Non-pigmented ciliary epithelial cell (primary cell): ENCODE measurements at places on chromosomes 6 and 20.

DNA sequence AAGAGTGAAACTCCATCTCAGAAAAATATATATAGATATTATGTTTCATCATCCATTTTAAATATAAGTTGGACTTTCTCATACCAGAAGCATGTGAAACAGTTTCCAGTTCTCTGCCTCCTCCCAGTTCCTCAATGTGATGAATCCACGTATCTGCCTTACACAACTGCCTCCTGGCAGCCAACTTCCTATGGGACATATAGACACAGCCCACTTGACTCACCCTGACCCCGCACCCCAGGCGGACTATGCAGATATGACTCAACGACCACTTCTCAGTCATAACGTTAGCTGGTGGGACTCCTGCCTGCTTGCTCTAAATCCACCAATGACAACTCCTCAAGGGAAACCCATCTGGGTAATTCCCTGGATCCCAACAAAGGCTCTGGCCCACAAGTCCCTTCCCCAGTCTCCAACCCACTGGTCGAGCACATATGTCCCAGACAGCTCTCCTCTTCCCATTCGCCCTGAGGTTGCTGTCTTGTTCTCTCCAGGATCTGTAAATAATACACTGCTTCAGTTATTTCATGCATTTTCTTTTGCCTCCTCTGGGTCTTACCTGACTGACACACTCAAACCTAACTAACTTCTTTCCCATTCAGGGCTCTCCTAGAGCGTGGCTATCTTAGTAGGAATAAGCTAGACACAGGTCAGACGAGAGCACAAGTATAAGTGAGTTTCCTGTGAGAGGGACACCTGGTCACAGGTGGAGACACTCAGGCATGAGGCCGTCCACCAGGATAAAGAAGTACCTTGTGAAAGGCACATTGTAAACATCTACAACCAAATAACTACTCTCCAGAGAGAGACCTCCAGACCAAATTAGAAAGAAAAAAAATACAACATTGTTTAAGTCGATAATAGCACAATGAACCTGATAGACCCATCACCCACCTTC lies 548.5 kb downstream of the CD83 start:
- peak; percentile 93 for DNase-seq

GRCh38 chr20:675453-676314 lies at the start of gene SCRT2:
TSS of gene SCRT2 (minus strand) at chr20:675802. CDS start at chr20:675601, 201 bp downstream.
- DNase-seq, result no peak

DNA sequence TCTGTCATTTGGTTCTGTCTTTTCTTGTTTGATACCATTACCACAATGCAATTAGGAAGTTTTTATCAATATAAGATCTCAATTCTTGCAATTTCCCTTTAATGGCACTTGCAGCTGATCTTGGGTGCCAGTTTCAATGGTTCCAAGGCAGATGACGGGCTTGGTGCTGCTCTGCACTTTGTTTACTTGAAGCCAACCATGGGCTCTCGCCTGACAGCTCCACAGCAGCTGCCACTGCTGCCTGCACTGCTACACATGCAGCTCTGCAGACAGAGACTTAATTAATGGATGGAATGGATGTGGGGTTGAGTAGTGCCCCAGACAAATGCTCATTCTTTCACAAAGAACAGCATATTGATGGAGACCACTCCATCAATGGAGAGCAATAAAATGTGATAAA lies 1024.3 kb upstream of the EPHA7 start:
- no peak for DNase-seq

GRCh38 chr6:45967363-45967762 lies 48.3 kb downstream of the CLIC5 start:
- no peak for DNase-seq

- no peak for DNase-seq
Observed at GRCh38 chr6:135170238-135170637, 10.9 kb upstream of the MYB start.

- peak; percentile 6 for DNase-seq
Observed at GRCh38 chr6:130843575-130844320, 16.5 kb downstream of the SMLR1 start.

- DNase-seq, result no peak
Observed at GRCh38 chr20:51462566-51463276, 79.8 kb downstream of the NFATC2 start.

DNA sequence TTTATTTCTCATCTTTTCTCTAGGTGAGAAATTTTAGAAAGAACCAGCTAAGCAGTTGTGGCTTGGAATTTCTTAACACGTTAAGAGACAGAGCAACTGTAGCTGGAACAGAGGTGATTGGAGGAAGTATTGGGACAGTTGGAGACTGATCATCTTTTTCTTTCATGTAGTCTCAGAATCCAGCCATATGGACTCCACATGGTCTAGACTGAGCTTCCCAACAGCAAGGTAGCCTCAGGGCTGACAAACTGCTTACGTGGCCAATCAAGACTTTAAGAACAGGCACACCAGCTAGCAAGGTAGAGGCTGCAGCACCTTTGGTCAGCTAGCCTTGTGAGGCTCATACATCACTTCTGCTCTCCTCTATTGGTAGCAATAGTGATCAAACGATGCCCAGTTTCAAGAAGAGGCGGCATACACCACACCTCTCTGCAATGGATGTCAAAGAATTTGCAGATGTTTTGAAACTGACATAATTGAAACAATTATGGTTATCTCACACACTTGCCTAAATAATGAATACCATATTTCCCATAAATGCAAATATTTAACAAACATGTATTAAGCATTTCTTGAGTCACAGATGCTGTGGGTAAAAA lies 590.5 kb upstream of the SLC35B3 start:
- no peak for DNase-seq

DNA sequence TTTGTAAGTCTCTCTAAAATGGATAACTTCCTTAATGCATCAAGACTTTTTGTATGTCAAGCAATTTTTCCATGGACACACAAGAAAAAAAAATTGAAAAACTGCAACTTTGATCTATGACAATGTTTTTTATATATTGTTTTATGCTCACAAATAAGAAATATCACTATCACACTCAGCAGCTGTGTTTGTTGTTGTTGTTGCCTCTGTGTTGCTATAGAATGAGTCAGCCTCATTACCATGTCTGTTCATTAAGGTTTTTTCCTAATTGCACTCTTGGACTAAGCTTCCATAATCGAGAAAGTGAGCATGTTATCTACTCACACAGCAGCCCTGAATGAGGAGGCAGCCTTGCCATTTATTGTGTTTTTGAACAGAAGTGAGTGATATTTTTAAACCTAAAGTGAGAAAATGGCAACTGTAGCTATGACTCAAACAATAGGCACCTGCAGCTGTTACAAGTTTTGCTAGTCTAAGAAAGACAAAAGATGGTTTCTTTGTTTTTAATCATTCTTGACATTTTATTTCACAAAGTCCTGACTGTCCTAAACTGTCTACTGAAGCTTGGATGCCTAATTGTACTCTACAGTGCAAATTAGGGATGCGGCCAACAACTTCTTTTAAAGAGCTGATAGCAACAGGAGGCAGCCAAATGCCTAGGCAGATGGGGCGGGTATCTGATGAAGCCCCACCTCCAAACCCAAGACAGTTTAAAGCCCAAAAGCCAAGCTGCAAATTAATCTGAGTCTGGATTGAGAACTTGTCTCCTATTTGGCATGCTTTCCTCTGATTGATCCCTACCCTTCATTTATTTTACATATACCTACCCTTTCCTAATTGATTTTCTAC lies 77.9 kb upstream of the DOK5 start:
- DNase-seq, result no peak

DNA sequence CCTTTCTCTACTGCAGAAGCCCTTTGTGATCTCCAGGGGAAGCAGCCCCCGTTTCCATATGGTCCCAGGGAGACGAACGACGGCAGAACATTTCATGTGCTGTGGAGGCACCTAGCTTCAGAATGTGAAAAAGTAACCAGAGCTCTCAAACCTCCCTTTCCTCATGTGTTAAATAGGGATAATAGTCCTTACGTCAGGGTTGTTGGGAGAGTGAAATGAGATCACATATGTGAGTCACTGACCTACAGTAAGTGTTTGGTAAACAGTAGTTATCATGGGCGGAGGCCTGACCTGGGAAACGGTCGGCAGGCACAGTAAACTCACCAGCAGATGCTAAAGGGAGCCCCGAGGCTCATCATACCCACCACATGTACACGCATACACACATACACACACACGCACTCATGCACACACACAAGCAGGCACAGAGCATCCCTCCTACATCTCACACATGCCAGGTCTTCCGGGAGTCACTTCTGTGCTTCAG lies 89.7 kb downstream of the LY86 start:
- no peak for DNase-seq

DNA sequence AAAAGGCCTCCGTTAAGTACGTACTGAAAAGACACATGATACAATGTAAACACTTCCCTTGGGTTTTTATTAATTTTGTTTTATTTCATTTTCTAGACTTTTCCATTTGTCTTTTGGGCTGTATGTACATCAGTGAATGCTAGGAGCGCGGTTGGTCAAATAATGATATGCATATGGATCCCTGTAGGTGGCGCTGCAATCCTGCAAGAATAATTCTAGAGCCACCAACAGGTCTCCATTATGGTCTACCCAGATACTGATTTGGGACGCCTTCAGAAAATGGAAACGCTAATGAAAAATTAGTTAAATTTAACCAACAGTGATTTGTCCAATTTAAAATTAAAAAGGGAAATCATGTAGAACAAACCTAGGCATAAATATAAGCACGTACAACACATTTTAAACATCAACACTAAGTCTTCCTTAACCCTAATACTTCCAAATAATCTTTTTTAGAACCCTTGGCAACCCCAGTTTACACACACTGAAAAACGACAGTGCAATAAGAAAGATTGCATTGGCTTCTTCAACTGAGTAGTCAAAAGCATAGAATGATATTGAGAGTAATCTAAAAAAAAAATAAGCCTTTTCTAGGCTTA lies 433.5 kb downstream of the RFPL4B start:
- peak; percentile 58 for DNase-seq

GRCh38 chr20:40773376-40773775 lies 84.3 kb upstream of the MAFB start:
- no peak for DNase-seq

DNA sequence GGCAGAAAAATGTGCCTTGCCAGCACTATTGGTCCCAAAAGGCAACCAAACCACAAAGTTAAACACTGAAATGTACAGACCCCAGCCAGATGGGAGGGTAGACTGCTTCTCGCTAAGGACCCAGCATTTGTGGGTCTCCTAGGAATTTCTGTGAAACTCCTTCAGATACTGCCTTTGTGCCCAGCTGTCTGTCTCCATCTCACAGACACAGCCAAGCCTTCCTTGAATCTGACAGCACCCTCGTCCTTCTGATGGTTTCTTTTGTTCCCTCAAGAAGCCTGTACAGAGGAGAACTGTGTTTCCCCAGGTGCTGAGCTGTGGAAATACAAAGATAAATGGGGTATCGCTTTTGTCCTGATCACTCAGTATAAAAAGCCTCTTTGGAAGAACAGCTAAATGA lies 254.0 kb upstream of the TAB2 start:
- no peak for DNase-seq

- DNase-seq, result no peak
Observed at GRCh38 chr6:105321207-105321606, 81.7 kb downstream of the PREP start.

- no peak for DNase-seq
Observed at GRCh38 chr20:57388953-57389694, 2.1 kb upstream of the RBM38 start.

GRCh38 chr6:139446138-139446715 lies 71.8 kb upstream of the CITED2 start:
- DNase-seq, result no peak

GRCh38 chr20:22411286-22411626 lies 173.1 kb downstream of the FOXA2 start:
- DNase-seq, result no peak

DNA sequence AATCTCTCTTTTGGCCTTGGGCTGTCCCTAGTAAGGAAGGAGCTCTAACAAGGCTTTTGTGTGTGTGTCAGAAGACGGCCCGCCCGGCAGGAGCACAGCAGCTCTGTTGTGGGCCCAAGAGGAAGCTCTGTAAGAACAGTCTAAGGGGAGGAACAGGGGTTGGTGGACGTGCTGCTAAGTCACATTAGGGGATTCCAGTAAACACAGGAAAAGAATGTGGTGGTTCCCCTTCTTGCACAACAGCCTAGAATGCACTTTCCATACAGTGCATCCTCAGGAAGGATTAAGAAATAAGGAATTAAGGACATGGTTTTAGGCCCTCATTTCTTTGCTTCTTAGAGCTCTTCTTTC lies 114.5 kb downstream of the RNF144B start:
- DNase-seq, result peak; percentile 70

DNA sequence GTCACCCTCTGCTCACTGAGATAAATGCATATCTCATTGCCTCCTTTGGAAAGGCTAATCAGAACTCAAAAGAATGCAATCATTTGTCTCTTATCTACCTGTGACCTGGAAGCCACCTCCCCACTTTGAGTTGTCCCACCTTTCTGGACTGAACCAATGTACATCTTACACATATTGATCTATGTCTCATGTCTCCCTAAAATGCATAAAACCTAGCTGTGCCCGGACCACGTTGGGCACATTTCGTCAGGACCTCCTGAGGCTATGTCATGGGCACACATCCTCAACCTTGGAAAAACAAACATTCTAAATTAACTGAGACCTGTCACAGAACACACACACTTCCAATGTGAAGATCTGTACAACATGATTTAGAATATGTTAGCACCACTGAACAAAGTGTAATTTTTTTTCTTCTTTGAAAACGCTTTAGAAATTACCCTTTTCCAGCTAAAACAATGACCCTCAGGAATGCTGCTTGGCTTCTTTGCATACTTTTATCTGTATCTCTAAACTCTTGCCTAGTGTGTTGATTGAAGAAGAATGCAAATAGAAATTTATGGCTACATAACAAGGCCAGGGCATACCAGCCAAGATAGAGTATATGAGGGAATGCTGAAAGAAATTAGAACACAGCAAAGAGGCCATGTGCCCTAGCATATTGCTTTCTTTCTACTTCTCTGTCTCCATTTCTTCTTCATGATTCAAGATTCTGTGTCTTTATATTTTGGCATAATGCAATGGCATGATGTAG lies 84.6 kb upstream of the DST start:
- DNase-seq, result no peak

DNA sequence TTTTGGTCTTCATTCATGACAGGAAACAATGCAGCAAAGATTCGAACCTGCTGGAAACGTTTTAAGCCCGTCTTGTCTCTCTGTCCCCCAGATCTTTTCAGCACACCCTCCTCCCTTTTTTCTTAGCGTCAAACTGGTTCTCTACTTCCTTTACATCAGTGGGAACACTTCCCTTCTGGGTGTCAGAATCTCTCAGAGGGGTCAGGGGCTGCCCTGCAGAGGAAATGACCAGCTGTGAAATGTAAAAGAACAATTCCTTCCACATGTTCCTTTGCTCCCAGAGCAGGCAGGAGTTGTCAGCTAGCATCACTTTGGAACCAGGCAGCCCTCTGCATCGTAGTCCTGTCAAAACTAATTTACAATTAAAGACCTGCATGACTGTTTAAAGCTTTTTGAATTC lies 619.0 kb downstream of the TFAP2A start:
- DNase-seq, result no peak

DNA sequence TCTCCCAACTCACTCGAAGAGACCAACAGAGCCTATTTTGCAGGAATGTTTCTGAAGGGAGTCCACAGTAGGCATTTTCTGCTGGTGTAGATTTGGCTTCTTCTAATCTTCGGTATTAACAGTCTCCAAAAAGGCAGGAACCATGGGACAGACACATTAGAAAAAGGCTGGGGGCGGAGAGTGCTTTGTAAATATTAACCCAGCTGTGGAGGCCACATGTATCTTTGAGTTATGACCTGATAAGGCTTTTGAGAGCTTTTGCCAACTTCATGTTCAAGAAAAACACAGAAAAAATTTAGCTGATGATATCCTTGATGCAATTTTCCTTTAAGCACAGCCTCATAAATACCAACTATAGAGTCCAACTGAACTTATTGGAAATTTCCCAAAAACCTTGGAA lies 119.4 kb upstream of the TSHZ2 start:
- no peak for DNase-seq
